ENCODE measurements at places on chromosomes 6 and 20. TPM values are rescaled to one million over a fixed set of nuclear protein-coding genes. Genes with fewer than 3 reads are reported as not detected.
A peak's percentile ranks its signal among the peaks of the same experiment; 100 is the strongest.

The VNN1 gene
- 0.17 TPM for total RNA-seq

The PSMF1 gene
- 41.8 TPM for total RNA-seq

The COL9A1 gene
- 8.1 TPM for total RNA-seq

The CAP2 gene
- 17.5 TPM for total RNA-seq

The MYT1 gene
- 6.1 TPM for total RNA-seq

The ARMH2 gene
- not detected for total RNA-seq

The TSBP1 gene
- total RNA-seq = not detected

The MYH7B gene
- total RNA-seq = 1.6 TPM

The TUBB2B gene
- total RNA-seq = 702 TPM

The EFCAB8 gene
- total RNA-seq = 0.10 TPM

The GSTA2 gene
- total RNA-seq = not detected

The BEND3 gene
- 2.3 TPM for total RNA-seq

The ARMC12 gene
- total RNA-seq = 0.40 TPM

The TRIM27 gene
- 61.7 TPM for total RNA-seq

The RNF144B gene
- total RNA-seq = 8.6 TPM

The NINL gene
- total RNA-seq = 13.1 TPM

The LY6G6D gene
- 1.1 TPM for total RNA-seq

The REM1 gene
- total RNA-seq = 4.0 TPM

- no peak for DNase-seq
- no peak overlapping the region for H3K27ac ChIP-seq
- peak overlapping the region; percentile 51 for H3K4me3 ChIP-seq
- peaks cover 11% of the 10 kb centered on the region for H3K27me3 ChIP-seq
- H3K36me3 ChIP-seq = no peaks in the 10 kb centered on the region
Observed at GRCh38 chr6:40586369-40587201, 579 bp downstream of the LRFN2 start.

DNA sequence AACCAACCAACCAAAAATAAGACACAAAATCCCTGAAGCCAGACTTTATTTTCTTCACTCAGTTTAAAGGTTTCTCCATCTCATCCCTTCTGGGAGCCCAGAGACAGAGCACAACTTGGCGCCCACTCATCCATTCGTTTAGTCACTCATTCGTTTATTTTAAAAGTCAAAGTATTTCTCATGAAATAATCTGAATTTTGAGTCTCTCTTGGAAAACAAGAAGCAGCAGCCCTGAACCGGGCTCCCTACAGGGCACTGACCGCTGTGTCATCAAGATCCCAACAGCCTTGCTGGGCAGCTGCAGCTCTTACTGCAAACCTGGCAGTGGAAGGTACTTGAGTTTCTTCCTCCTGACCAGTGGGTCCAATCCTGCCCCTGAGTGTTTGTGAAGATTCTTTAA, 171.6 kb downstream of the THBS2 start:
- H3K27ac ChIP-seq = no peak overlapping the region
- no peak for DNase-seq
- H3K4me3 ChIP-seq = no peak overlapping the region
- no peaks in the 10 kb centered on the region for H3K4me1 ChIP-seq
- H3K36me3 ChIP-seq = no peaks in the 10 kb centered on the region

DNA sequence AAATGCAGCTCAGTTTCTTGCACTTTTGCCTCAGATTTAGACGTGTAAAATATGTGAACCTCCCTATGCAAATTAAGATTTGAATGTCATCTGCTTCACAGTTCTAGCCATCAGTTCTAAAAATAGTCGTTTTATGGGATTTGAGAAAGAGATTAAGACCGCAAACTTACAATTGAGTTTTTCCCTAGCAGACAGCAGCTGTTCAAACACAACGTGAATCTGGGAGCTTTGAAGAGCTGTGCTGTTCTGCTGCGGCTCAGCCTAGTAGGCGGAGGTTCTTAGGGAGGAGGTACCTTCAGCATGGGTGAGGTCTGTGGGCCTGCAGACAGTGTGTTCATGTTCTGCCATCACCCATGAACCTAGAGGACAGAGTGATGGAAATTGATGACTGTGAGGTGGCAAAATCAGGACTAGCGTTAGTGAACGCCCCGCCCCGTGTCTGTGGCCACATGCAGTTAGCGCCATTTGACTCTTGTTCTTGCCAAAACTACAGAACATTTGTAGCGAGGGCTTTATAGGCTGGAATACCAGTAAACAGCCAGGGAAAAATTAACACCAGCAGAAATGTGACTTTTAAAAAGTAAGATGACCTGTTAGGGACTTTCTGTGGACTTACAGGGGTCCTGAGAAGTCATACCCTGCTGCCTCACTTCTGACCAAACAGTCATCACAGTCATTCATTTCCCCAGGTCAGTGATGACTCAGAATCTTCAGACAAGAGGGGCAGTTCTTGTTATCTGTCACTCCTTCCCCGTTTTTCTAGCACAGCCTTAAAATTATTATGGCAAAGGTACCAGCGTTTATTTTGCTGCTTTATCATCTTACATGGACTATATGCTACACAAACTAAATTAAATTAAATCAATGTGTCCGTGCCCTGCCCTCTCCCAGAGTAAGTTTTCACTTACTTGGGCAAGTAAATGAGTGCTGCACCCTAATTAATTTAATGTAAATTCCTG, 84.3 kb upstream of the TMEM181 start:
- no peaks in the 10 kb centered on the region for H3K27me3 ChIP-seq
- peaks cover 22% of the 10 kb centered on the region for H3K36me3 ChIP-seq
- no peak overlapping the region for H3K4me3 ChIP-seq
- peak; percentile 19 for DNase-seq
- peaks cover 3% of the 10 kb centered on the region for H3K4me1 ChIP-seq
- peak overlapping the region; percentile 81 for H3K27ac ChIP-seq

DNA sequence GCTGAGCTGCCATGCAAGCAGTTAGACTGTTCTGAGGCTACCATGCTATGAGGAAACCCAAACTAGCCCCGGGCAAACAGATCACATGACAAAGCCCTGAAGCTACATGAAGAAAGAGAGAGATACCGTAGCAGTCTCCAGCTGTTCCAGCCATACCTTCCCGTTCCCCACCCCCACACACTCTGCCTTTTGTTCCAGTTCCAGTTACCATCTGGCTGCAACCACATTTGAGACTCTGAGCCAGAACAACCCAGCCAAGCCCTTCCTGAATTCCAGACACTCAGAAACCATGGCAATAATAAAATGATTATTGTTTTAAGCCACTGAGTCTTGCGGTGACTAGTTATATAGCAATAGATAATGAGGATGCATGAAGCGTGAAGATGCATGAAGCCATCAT, 28.3 kb downstream of the RIN2 start:
- peaks cover 14% of the 10 kb centered on the region for H3K4me1 ChIP-seq
- H3K4me3 ChIP-seq = no peak overlapping the region
- no peaks in the 10 kb centered on the region for H3K27me3 ChIP-seq
- no peak overlapping the region for H3K27ac ChIP-seq

- H3K27me3 ChIP-seq = peaks cover 34% of the 10 kb centered on the region
- H3K4me1 ChIP-seq = peaks cover 12% of the 10 kb centered on the region
- DNase-seq = no peak
- no peak overlapping the region for H3K27ac ChIP-seq
- H3K36me3 ChIP-seq = no peaks in the 10 kb centered on the region
- no peak overlapping the region for H3K4me3 ChIP-seq
Observed at GRCh38 chr6:18280084-18280483, 15.8 kb upstream of the DEK start.

GRCh38 chr20:61884571-61885389, 180.9 kb downstream of the TAF4 start:
- H3K27ac ChIP-seq = no peak overlapping the region
- peaks cover 34% of the 10 kb centered on the region for H3K4me1 ChIP-seq
- H3K36me3 ChIP-seq = peaks cover 21% of the 10 kb centered on the region

DNA sequence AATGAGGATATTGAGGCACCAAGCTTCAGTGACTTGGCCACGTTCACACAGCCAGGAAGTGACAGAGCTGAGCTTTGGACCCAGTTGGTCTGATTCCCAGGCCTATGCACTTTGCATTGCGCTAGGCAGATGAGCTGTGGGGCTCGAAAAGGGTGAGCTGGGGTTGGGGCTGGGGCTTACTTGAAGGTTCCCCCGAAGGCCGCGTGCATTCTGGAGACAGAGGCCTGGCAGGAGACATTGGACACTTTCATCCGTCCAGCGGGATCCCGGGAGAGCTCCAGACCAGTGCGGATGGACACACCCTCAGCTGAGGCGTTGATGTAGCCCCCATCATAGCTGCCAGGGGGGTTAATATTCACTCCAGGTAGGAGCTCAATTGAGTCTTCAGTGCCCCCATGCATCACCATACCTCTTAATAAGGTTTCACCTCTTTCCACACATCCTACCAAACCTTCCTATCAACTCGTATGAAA, 2.6 kb downstream of the PLTP start:
- H3K4me3 ChIP-seq = no peak overlapping the region
- H3K27me3 ChIP-seq = no peaks in the 10 kb centered on the region
- DNase-seq = no peak
- H3K36me3 ChIP-seq = peaks cover 38% of the 10 kb centered on the region
- no peak overlapping the region for H3K27ac ChIP-seq
- H3K4me1 ChIP-seq = peaks cover 37% of the 10 kb centered on the region

DNA sequence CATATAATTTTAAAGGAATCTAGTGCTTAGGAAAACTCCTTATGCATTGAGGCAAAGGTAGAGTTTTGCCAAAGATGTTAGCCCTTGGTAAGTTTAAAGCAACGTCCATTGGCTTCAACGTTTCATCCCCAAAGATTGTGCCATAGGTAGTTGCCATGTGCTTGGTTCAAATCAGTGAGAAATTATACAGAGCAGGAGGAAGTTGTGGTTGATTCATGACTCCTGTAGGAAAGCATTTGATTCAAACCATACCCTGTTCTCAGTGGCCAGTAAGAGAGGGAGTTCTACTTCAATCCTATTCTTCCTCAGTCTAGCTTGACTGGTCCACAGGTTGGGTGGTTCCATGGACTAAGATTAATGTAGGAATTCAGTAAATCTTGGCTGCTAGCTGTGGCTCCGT, 535.6 kb downstream of the QKI start:
- H3K27me3 ChIP-seq = no peaks in the 10 kb centered on the region
- no peak overlapping the region for H3K27ac ChIP-seq
- H3K4me1 ChIP-seq = peaks cover 16% of the 10 kb centered on the region
- H3K36me3 ChIP-seq = no peaks in the 10 kb centered on the region

GRCh38 chr6:1485678-1486077, 96.3 kb downstream of the FOXF2 start:
- DNase-seq = no peak
- H3K27me3 ChIP-seq = no peaks in the 10 kb centered on the region
- H3K36me3 ChIP-seq = no peaks in the 10 kb centered on the region
- no peaks in the 10 kb centered on the region for H3K4me1 ChIP-seq
- H3K27ac ChIP-seq = no peak overlapping the region
- no peak overlapping the region for H3K4me3 ChIP-seq

- H3K4me3 ChIP-seq = no peak overlapping the region
- H3K27me3 ChIP-seq = no peaks in the 10 kb centered on the region
- no peak for DNase-seq
Observed at GRCh38 chr6:46329568-46329967, 158.8 kb upstream of the ENPP5 start.

DNA sequence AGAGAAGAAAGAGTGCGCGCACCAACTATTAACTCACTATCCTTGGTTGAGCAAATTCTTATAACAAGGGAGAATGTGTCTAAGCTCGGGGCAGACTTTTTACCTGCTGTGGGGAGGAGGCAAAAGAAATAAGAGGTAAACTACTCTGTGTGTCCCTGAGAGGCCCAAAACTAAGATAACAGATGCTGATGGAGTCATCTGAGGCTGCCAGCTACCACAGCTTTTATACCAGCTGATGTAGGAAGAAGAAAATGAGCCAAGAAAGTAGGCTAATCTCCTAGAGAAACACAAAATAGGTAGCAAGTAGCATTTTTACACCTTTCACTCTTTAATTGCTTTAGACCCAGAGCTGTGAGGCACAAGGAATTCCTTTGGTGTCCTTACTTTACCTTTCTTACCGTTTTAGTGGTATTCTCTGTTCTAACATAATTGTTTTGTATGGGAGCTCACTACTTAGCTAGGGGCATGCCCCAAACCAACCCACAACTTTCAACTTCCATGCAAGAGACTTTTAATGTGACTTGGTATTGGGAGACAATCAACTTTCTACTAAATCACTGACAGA, 27.8 kb upstream of the PIM1 start:
- H3K36me3 ChIP-seq = no peaks in the 10 kb centered on the region
- no peaks in the 10 kb centered on the region for H3K27me3 ChIP-seq
- H3K4me1 ChIP-seq = peaks cover 10% of the 10 kb centered on the region
- no peak for DNase-seq

GRCh38 chr20:37081717-37082289, 14.0 kb downstream of the RBL1 start:
- H3K27me3 ChIP-seq = no peaks in the 10 kb centered on the region
- peaks cover 25% of the 10 kb centered on the region for H3K36me3 ChIP-seq
- DNase-seq = no peak

DNA sequence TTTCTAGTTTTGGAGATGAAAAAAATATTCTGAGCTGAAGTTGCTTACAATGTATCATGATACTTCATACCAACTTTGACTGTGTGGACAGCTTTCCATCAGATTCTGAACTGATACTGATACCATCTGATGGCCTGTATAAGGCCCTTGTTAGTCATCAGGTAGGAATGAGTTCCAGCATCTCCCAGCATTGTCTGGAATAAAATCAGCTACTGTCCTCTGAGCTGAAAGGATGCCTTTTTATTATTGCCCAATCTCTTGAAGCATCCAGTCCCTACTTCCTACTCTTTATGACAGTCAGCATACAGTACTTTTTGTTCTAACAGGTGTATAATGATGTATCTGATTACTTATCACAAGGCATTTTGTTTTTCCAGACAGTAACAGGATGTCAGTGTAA, 70.6 kb upstream of the EYA4 start:
- no peaks in the 10 kb centered on the region for H3K36me3 ChIP-seq
- no peak overlapping the region for H3K4me3 ChIP-seq
- DNase-seq = no peak
- no peak overlapping the region for H3K27ac ChIP-seq

- H3K27me3 ChIP-seq = no peaks in the 10 kb centered on the region
- peaks cover 9% of the 10 kb centered on the region for H3K4me1 ChIP-seq
- no peak overlapping the region for H3K4me3 ChIP-seq
- DNase-seq = no peak
Observed at GRCh38 chr20:46767127-46767761, 57.8 kb downstream of the SLC2A10 start.

DNA sequence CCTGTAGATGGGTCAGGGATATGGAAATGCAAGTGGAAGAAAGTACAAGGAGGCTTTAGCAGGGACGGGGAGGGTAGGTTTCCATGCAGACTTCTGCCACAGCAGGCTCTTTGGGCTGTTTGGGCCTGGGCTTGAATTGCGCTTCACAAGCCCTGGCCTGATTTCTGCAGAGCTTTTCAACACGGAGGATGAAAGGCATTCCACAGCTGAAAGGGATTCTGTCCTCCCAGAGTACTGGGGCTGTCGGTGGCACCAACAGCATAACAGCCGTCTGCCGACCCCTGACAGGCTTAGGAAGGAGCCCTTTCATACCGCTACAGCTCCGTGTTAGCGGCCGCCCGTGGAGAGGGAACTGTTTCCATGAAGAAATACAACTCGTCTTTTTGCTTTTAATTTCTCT, 22.9 kb upstream of the TBC1D7 start:
- H3K36me3 ChIP-seq = no peaks in the 10 kb centered on the region
- peak; percentile 78 for DNase-seq
- H3K27me3 ChIP-seq = no peaks in the 10 kb centered on the region
- H3K27ac ChIP-seq = peak overlapping the region; percentile 86
- H3K4me1 ChIP-seq = peaks cover 21% of the 10 kb centered on the region

- H3K27ac ChIP-seq = no peak overlapping the region
- H3K4me1 ChIP-seq = no peaks in the 10 kb centered on the region
Observed at GRCh38 chr6:132060591-132060990, 109.4 kb upstream of the CCN2 start.

GRCh38 chr6:51893366-51893765, 194.0 kb downstream of the PKHD1 start:
- no peaks in the 10 kb centered on the region for H3K27me3 ChIP-seq
- no peak overlapping the region for H3K27ac ChIP-seq
- no peaks in the 10 kb centered on the region for H3K36me3 ChIP-seq
- no peak overlapping the region for H3K4me3 ChIP-seq
- H3K4me1 ChIP-seq = no peaks in the 10 kb centered on the region

- H3K27me3 ChIP-seq = peaks cover 28% of the 10 kb centered on the region
- H3K4me1 ChIP-seq = peaks cover 42% of the 10 kb centered on the region
- H3K36me3 ChIP-seq = peaks cover 3% of the 10 kb centered on the region
Observed at GRCh38 chr20:62558779-62559178, 83.0 kb upstream of the GATA5 start.
